ENCODE measurements at places on chromosomes 3 and 15. TPM values are rescaled to one million over a fixed set of nuclear protein-coding genes. Genes with fewer than 3 reads are reported as not detected.

DNA sequence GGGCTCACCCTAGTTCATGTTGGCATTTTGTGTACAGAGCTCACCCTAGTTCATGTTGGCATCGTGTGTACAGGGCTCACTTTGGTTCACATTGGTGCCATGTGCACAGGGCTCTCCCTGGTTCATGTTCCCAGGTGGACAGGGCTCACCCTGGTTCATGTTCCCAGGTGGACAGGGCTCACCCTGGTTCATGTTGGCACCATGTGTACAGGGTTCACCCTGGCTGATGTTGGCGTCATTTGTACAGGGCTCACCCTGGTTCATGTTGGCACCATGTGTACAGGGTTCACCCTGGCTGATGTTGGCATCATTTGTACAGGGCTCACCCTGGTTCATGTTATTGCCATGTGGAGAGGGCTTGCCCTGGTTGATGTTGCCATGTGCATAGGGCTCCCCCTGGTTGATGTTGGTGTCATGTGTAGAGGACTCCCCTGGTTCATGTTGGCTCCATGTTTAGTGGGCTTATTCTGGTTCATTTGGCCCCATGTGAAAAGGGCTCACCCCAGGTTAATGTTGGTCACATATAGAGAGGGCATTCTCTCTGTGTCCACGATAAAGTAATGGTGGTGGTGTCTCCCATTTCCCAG lies 31.7 kb upstream of the NR2C2 start:
- H3K4me1 ChIP-seq: peaks cover 4% of the 10 kb centered on the region
- peaks cover 16% of the 10 kb centered on the region for H3K36me3 ChIP-seq
- H3K4me3 ChIP-seq: no peak overlapping the region
- H3K27me3 ChIP-seq: no peaks in the 10 kb centered on the region
- no peak overlapping the region for H3K27ac ChIP-seq
- DNase-seq: no peak

DNA sequence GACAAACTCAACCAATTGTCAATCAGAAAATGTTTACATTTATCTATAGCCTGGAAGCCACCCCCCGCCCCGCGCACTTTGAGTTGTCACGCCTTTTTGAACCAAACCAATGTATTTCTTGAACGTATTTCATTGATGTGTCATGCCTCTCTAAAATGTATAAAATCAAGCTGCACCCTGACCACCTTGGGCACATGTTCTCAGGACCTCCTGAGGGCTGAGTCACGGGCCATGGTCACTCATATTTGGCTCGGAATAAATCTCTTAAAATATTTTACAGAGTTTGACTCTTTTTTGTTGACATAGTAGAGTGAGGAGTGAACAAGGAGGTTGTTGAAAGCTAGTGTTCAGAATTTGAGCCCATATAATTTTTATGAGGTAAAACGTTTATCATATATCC lies 6.5 kb downstream of the MCTP2 start:
- DNase-seq: no peak
- no peak overlapping the region for H3K4me3 ChIP-seq
- peaks cover 98% of the 10 kb centered on the region for H3K4me1 ChIP-seq
- no peaks in the 10 kb centered on the region for H3K27me3 ChIP-seq
- no peaks in the 10 kb centered on the region for H3K36me3 ChIP-seq
- H3K27ac ChIP-seq: peak overlapping the region; percentile 34

- DNase-seq: peak; percentile 71
- H3K4me1 ChIP-seq: peaks cover 36% of the 10 kb centered on the region
- H3K36me3 ChIP-seq: no peaks in the 10 kb centered on the region
Observed at GRCh38 chr15:70248116-70249025, 150.7 kb upstream of the TLE3 start.

DNA sequence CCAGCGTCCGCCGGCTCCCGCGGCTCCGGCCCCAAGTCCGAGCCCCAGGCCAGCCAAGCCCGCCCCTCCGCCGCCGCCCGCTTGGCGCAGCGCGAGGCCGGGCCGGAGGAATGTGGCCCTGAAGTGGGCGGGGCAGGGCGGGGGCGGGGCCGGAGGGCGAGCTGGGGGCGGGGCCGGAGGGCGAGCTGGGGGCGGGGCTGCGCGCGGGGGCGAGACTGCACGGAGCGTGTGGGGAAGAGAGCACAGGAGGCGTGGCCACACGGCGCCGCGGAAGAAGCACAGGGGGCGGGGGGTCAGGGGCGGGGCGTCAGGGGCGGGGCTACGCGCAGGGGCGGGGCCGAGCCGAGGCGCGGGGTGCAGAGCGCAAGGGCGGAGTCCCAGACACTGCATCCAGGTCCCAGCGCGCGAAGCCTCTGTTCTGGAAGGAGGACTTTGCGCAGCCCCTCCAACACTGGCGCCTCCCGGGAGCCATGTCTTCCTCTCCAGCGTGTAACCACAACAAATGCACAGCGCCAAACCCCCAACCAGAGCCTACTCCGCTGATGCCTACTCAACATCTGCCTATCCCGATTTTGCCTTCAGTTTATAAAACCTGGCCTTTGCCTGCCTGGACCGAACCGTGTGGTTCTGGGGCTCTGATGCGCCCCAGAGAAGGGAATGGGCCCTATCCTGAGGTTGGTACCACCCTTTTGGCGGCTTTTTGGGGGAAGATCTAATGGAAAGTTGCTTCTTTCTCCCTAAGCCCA lies 105.5 kb downstream of the IQSEC1 start:
- H3K4me3 ChIP-seq: peak overlapping the region; percentile 70
- no peak overlapping the region for H3K27ac ChIP-seq
- H3K36me3 ChIP-seq: no peaks in the 10 kb centered on the region
- H3K4me1 ChIP-seq: peaks cover 59% of the 10 kb centered on the region

GRCh38 chr15:67914537-67915460 lies 75.0 kb upstream of the RNU6-1 start:
- DNase-seq: no peak
- H3K27me3 ChIP-seq: no peaks in the 10 kb centered on the region
- no peak overlapping the region for H3K4me3 ChIP-seq
- H3K27ac ChIP-seq: peak overlapping the region; percentile 45
- H3K36me3 ChIP-seq: no peaks in the 10 kb centered on the region

- H3K27me3 ChIP-seq: no peaks in the 10 kb centered on the region
- no peak overlapping the region for H3K4me3 ChIP-seq
- H3K4me1 ChIP-seq: no peaks in the 10 kb centered on the region
Observed at GRCh38 chr3:13567684-13568514, 19.0 kb downstream of the FBLN2 start.

The DUOX2 gene
- total RNA-seq: not detected

The RARB gene
- 6.5 TPM for total RNA-seq

Measured in spleen (tissue), 13 donors.